ENCODE measurements at places on chromosomes 7 and 10.
A peak's percentile ranks its signal among the peaks of the same experiment; 100 is the strongest.

DNA sequence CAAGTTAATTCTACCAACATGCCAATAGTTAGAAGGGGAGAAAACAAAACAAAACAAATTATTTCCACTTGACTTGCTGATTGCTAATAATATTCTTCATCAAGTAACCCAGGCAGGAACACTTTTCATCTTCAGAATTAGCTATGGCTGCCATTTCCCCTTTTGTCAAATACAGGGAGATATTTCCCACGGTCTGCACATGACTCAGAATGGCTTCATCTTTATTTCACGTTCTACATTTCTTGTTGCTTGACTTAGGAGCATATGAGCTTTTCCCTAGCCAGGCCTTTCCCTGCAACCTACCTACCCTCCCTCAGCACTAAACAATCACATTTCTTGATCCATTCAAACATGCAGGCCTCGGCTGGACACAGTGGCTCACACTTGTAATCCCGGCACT lies 6.5 kb downstream of the CPVL start:
- peaks cover 7% of the 10 kb centered on the region for H3K4me1 ChIP-seq
- H3K36me3 ChIP-seq, result no peaks in the 10 kb centered on the region
- DNase-seq, result no peak
- H3K27ac ChIP-seq, result no peak overlapping the region

DNA sequence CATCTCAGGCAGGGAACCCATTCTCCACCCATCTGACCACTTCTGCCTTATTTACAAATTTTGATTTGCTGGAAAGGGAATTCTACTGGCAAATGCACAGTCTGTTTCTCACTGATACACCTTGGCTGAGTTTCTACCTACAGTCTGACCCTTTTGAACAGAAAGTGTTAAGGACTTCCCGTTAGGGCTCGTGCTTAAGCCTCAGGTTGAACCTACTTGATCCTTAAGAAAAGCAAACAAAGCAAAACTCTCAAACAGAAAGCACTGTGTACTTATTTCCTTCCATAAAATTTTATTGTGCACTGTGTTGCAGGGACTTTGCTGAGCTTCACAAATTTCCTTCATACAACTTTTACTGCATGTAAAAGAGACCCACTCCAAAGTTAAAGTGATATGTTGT lies 367.8 kb downstream of the NRG3 start:
- DNase-seq, result no peak
- no peaks in the 10 kb centered on the region for H3K4me1 ChIP-seq
- H3K27me3 ChIP-seq, result no peaks in the 10 kb centered on the region
- no peaks in the 10 kb centered on the region for H3K36me3 ChIP-seq
- H3K27ac ChIP-seq, result no peak overlapping the region

DNA sequence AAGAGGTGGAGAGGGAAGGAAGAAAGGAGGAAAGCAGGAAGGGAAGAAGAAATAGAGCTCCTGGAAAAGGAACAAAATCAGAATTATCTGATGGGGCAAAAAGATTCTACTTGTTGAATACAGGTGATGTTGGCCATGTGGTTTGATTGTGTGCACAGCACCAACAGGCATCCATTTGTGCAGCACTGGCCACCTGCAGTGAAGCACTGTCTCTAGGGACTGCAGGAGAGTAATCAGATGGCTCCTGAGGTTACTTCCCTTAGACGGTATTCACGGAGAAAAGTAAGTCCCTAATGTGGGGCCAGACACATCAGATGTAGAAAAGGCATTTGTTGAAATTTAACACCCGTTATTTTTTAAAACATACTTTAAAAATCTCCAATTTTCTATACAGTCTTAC lies 135.3 kb upstream of the VIPR2 start:
- no peak for DNase-seq
- H3K36me3 ChIP-seq, result no peaks in the 10 kb centered on the region
- H3K27me3 ChIP-seq, result peaks cover 63% of the 10 kb centered on the region
- no peaks in the 10 kb centered on the region for H3K4me1 ChIP-seq
- no peak overlapping the region for H3K27ac ChIP-seq

DNA sequence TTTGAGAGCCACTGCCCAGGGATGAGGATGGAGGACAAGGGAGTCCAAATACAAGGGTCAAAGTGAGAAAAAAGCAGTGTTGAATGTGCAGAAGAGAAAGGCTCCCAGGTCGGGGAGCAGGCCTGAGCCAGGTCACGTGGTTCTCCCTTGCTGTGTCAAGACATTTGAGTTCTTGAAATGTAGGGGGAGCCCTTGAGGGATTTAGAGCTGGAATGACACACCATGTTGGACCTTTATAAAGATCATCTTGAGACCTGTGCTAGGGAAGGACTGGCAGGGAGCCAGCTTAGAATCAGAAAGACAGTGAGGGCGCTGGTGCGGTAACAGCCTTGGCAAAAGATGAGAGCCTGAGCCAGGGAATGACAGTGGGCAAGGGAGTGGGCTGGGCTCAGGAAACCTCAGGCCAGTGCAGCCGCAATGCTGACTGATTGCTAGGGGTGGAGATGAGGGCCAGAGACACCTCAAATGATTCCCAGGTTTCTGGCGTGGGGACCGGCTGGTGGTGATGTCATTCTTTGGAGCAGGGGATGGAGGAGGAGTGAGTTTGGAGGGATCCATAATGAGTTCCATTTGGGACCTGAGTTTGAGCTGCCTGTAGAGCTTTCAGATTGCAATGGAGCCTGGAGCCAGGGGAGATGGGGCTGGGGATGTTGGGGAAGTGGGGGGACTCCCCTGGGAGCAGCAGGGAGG lies 120.1 kb downstream of the PTPN20 start:
- no peak for DNase-seq
- H3K4me3 ChIP-seq, result no peak overlapping the region
- no peaks in the 10 kb centered on the region for H3K4me1 ChIP-seq
- H3K27ac ChIP-seq, result peak overlapping the region; percentile 35

GRCh38 chr10:3465406-3465891 lies 292.9 kb upstream of the PITRM1 start:
- no peak for DNase-seq
- H3K27me3 ChIP-seq, result no peaks in the 10 kb centered on the region
- H3K36me3 ChIP-seq, result no peaks in the 10 kb centered on the region
- peak overlapping the region; percentile 3 for H3K27ac ChIP-seq

DNA sequence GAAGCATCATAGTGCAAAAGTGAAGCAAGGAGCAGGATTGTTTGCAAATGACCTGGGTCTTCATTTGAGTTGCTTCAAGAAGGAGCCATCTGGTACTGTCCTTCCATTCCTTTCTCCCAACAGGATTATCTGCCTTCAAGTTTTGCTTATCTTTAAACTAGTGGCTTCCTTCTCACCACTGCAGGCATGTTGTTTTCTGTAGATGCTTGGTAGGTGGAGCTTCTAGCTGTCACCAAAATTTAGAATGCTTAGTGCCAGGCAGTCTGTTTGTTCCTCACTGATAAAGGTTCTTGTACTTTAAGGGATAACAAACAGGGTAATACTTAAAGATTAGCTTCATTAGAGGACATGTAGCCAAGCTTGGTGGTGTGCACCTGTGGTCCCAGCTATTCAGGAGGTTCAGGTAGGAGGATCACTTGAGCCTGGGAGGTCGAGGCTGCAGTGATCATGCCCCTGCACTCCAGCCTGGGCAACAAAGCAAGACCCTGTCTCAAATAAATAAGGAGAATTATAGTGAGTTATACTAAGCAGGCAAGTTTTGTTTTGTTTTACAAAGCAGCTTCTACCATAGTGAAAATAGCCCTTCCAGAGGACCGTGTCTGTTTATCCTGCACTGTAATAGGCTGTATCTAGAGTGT lies 5.7 kb downstream of the ARL5B start:
- H3K4me3 ChIP-seq, result peak overlapping the region; percentile 31
- DNase-seq, result no peak
- no peak overlapping the region for H3K27ac ChIP-seq
- H3K27me3 ChIP-seq, result no peaks in the 10 kb centered on the region
- peaks cover 37% of the 10 kb centered on the region for H3K4me1 ChIP-seq

GRCh38 chr10:100468322-100468721 lies 5.5 kb downstream of the WNT8B start:
- peaks cover 86% of the 10 kb centered on the region for H3K27me3 ChIP-seq
- H3K27ac ChIP-seq, result no peak overlapping the region
- no peak for DNase-seq
- H3K36me3 ChIP-seq, result no peaks in the 10 kb centered on the region
- H3K4me1 ChIP-seq, result no peaks in the 10 kb centered on the region

DNA sequence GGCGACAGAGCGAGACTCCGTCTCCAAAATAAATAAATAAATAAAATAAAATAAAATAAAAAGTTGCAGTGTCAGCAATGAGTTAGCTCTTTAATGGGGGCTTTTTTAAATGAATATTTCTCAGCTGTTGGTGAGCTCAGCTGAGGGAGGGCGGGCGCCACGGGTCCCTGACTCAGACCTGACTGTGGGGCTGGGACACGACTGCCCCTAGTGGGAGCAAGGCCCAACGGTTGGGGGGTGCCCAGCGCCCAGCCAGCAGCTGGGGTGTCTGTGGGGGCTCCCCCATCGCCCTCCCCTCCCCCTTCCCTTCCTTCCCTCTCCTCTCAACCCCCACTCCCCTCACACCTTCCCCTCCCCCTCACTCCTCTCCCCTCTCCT lies 46.6 kb downstream of the PWWP2B start:
- no peaks in the 10 kb centered on the region for H3K27me3 ChIP-seq
- peaks cover 26% of the 10 kb centered on the region for H3K4me1 ChIP-seq
- DNase-seq, result no peak
- H3K27ac ChIP-seq, result no peak overlapping the region

DNA sequence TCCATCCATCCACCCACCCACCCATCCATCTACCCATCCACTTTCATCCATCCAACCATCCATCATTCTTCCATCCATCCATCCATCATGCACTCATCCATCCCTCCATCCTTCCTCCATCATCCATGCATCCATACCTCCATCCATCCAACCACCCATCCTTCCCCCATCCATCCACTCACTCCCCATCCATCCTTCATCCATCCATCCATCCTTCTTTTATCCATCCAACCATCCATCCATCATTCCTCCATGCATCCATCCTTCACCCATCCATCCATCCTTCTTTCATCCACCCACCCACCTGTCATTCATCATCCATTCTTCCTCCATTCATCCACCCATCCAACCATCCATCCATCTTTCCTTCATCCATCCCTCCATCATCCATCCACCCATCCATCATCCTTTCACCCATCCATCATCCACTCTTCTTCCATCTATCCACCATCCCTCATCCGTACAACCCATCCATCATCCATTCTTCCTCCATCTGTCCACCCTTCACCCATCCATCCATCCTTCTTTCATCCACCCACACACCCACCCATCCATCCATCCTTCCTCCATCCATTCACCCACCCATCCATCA lies 428.2 kb downstream of the DNAJB6 start:
- peaks cover 16% of the 10 kb centered on the region for H3K4me1 ChIP-seq
- H3K4me3 ChIP-seq, result no peak overlapping the region
- no peaks in the 10 kb centered on the region for H3K27me3 ChIP-seq

DNA sequence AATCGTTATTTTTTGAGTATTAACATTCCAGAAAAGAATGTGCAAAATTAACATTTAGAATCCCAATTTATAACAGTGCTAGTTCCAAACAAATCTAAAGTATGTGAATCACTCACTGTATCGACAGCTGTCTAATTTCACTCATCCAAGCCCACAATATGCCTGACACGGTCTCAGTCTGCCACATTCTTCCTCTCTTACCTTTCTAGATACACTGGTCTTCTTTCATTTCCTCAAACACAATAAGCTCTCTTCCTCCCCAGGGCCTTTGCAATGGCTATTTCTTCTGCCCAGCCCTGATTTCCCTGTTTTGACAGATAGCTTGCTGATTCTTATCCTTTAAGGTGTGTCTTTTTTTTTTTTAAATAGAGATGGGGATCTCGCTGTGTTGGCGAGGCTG lies 48.8 kb downstream of the UBE2H start:
- H3K4me1 ChIP-seq, result peaks cover 33% of the 10 kb centered on the region
- H3K27me3 ChIP-seq, result no peaks in the 10 kb centered on the region
- H3K4me3 ChIP-seq, result no peak overlapping the region
- no peak overlapping the region for H3K27ac ChIP-seq
- H3K36me3 ChIP-seq, result peaks cover 25% of the 10 kb centered on the region

GRCh38 chr10:21522631-21523406 lies 2.7 kb downstream of the SKIDA1 start:
- DNase-seq, result no peak
- H3K27me3 ChIP-seq, result peaks cover 18% of the 10 kb centered on the region
- H3K4me1 ChIP-seq, result peaks cover 79% of the 10 kb centered on the region
- H3K27ac ChIP-seq, result peak overlapping the region; percentile 95
- H3K36me3 ChIP-seq, result peaks cover 2% of the 10 kb centered on the region

DNA sequence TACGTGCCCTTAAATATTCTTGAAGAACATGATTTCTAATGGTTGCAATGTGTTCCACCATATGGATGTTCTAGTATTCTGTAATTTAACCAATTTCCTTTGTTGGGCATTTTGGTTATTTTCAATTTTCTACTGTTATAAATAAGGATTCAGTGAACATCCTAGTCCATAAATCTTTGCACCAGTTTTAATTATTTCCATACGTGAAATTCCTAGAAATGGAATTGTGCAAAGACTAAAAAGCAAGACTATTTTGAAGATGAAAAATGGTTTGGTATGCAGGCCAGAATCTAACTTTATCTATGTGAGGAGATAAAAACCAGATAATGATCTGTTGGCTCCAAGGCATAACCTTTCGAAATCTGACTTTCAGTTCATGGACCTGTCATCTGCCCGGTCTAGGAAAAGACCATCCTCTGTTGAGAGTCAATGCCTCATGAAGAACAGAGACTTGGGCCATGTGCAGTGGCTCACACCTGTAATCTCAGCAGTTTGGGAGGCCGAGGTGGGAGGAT lies 633.2 kb upstream of the NRP1 start:
- no peaks in the 10 kb centered on the region for H3K4me1 ChIP-seq
- DNase-seq, result no peak
- H3K27ac ChIP-seq, result no peak overlapping the region
- H3K27me3 ChIP-seq, result no peaks in the 10 kb centered on the region
- H3K36me3 ChIP-seq, result no peaks in the 10 kb centered on the region

- H3K27me3 ChIP-seq, result no peaks in the 10 kb centered on the region
- H3K36me3 ChIP-seq, result peaks cover 2% of the 10 kb centered on the region
- no peak overlapping the region for H3K27ac ChIP-seq
- no peak overlapping the region for H3K4me3 ChIP-seq
- H3K4me1 ChIP-seq, result peaks cover 5% of the 10 kb centered on the region
- DNase-seq, result no peak
Measured at GRCh38 chr7:92460109-92460508, 12.8 kb downstream of the GATAD1 start.

DNA sequence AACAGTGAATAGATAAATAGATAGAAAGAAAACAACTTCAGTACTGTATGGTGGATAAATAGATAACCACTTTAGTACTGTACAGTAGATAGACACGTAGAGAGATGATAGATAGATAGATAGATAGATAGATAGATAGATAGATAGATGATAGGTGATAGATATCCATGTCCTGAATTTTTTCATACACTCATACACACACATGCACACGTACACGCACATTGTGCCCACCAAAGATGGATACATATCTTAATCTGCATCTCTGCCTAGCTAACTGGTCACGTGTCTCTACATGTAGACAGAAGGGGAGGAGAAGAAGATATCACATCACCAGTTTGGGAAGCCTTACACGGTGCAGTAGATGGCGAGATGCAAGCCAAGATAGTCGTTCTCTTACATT lies 99.2 kb downstream of the ARID5B start:
- peaks cover 2% of the 10 kb centered on the region for H3K4me1 ChIP-seq
- H3K4me3 ChIP-seq, result no peak overlapping the region
- peaks cover 23% of the 10 kb centered on the region for H3K27me3 ChIP-seq
- peaks cover 11% of the 10 kb centered on the region for H3K36me3 ChIP-seq
